ENCODE measurements at places on chromosomes 4 and X.

GRCh38 chr4:47791965-47792364 is 45.9 kb downstream of the CORIN start:
- no peak for DNase-seq

- no peak for DNase-seq
Observed at GRCh38 chr4:13535708-13536361, 8.5 kb downstream of the NKX3-2 start.

DNA sequence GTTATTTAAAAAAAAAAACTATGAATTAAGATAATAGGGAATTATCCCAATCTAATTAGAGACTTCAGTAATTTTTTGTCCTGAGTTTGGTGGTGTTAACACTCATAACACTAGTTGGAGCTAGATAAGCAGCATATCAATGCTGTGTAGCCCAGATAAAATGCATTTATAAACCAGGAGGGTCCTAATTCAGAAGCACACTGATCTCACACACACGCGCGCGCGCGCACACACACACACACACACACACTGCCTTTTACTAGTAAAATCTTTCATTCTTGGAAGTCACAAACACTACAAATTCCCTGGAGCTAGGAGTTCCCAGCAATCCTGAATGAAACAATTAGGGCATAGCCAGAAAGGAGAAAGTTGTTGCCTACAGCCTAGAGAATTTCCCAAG is 3.2 kb downstream of the UNC5C start:
- no peak for DNase-seq

DNA sequence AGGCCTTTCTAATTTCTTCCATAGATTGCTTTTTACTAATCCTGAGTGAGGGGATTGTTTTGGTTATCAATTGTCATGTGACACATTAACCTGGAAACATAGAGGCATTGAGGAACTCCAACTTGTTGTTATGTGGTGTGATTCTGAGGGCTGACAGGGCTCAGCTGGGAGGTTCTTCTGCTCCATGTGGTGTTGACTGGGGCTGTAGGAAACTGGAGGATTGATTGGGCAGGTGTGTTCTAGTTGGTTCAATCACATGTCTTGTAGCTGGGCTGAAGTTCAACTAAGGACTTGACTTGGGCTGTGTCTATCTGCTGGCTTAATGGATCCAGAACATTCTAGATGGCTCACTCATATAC is 10.8 kb upstream of the CRLF2 start:
- DNase-seq: no peak

DNA sequence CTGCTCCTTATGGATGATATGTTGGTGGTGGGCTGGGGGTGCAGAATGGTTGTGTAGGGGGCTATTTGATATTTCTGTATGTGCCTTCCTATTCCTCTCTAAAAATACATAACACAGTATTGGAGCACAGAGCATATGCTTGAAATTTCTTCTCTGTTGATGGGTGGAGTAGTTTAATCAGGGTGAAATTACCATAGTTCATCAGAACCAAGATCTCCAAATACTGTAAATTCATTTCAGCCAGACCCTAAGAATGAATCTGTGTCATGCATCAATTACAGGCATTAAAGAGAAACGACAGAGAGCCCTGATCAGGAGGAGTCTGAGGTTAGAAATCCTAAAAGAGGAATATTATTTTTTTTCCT is 25.1 kb upstream of the CCDC149 start:
- DNase-seq: no peak

All from KG1 (cell line).